Hematopoietic multipotent progenitor cell treated with erythropoietin and hydrocortisone succinate and interleukin-3 and kit ligand, for 4 days (in vitro differentiated cells): ENCODE measurements at places on chromosomes 12 and 14.

DNA sequence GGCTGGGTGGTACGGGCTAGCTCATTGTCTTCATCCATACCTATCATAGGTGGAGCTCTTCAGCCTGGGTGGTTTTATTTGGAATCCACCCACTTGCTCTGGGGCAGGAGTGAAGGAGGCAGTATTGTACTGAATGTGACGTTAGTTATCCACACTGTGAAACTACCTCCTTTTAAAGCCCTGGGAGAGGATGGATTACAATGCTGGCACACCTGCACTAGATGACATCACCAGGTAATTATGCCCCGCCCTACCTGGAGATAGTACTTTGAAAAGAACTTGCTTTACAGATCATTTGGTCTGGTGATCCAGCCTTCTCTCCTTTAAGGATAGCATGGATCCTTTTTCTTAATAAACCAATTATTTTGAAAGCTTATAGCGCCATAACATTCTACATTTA is 78.0 kb downstream of the B4GALNT3 start:
- no peak for DNase-seq

DNA sequence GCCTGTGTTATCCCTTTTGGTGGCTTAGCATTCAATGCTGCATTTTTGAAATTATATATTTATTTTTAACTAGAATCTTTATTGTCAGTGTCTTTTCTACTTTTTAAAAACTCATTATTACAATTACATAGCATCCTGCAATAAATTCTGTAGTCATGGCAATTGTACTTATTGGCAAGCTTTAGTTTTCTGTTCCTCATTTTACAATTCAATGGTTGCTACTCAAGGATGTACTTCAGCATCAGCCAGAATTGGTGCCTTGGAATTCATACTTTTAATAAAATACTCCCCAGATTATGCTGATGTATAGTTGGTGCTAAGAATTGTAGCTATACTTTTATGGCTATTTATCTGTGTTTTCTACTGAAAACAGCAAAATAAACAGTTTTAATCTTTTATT is 1756.8 kb upstream of the SEL1L start:
- no peak for DNase-seq

DNA sequence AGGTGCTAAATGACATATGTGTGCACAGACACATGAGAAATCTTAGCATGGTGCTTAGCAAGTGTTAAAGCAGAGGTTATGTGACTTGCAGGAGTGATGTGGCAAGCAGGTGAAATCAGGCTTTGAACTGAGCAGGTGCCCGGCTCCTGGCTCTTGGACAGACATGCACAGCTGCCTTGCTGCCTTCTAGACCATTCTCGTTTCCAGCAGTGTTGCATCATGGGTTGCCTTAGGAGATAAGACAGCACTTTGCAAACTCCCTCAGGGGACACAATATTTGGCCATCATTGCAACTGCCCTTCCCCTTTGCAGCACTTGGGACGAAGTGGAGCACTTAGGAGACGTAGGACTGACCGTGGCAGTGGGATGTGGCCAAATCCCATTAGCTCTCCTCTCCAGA is 17.2 kb upstream of the GSC start:
- no peak for DNase-seq

- no peak for DNase-seq
These were observed 5.4 kb downstream of the GAPDH start for GRCh38 chr12:6539707-6540134.

GRCh38 chr14:90382491-90383125 is 14.2 kb upstream of the CALM1 start:
- peak; percentile 76 for DNase-seq

- DNase-seq: no peak
These were observed 30.6 kb upstream of the LMO3 start for GRCh38 chr12:16636435-16637055.

DNA sequence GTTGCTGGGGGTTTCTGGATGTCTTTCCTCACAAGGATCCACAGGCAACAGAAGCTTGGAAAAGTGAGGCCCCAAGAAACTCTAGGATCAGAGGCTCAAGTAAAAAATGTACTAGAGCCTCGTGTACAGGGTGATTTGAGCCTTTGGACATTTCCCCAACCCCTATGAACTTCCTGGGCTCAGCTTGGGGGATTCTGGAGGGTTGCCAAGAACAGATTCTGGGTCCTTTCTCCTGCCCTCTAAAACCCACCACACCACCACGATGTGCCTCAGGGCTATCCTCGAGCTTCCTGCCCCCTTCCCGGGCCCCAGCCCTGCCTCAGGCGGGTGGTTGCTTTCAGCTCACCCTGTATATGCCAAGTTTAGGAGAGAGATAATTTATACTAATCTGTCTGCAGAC is 583 bp downstream of the FAM186B start:
- DNase-seq: no peak

DNA sequence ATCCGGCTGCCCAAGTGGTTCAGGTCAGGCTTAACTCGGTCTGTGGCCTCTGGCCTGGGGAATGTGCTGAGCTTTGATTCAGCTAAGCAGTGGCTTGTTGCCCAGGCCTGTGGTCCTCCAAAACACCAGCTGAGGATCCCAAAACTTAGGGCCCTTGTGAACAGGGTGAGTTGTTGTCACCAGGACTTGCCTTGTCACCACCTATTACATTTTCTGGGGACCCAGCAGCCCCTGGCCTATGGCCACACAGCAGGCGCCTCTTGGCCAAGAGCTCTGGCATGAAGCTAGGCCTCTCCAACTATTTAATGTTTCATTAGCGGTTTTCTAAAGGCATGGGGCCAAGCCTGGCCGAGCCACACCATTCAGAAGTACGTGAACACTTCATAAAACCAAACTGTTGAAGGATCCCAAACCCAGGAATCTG is 343.7 kb downstream of the CACNA1C start:
- no peak for DNase-seq

DNA sequence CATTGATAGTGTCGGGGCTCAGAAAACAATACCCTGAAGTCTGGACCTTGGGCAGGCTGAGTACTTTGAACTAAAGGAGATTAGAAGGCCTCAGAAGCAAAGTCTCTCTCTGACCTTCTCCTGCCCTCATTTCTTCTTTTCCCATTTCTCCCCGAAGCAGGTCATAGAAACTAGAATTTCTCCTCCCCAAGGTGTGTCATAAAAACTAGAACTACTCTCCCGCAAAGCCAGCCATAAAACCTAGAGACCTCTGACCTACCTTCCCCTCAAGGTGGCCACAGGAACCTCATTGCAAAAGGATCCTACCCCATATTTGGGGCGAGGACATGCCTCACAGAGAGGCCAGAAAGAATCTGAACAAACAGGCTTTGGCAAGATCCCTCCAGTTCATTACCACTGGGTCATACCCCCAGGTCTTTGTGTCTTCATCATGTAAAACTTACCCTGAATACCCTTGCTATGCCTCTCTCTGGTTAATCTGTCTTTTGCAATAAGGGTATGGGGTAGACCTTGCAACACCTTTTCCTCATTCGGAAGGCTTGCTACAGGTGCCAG is 64.7 kb upstream of the ZFP36L1 start:
- DNase-seq: no peak

DNA sequence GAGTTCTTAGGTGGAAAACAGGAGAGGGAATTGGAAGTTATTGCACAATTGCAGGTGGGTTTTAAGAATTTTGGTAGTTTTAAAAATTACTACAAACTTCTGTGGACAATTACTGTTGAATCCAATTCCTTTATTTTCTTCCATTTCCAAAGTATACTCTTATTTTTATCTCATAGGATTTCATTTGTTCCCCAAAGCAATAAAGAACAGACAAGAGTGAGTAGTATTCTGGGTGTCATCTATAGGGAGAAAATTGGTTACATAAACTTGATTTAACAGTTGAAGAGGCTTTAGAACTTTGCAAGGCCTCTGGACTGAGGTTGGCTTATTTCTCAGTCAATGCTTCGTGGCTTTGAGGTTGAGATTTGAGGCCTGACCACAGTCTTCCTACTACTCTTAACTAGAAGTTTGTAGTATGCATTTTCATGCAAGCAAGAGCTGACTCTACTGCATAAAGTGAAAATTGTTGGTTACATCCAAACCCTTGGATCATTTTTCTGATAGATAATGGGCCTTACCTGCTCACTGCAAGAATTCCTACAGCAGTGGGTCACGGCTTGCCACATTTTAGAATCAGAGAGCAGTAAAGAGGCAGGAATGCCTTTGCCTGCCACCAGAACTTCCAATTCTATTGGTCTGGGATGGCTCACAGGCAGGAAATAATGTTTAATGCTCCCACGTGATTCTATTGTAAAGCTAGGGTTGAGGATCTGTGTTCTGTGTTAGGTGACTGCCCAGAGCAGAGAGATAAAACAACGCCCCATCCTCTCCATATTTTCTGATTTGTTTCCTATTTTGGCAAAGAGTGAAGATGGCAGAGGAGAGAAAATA is 270.5 kb downstream of the TTC6 start:
- DNase-seq: peak; percentile 0

DNA sequence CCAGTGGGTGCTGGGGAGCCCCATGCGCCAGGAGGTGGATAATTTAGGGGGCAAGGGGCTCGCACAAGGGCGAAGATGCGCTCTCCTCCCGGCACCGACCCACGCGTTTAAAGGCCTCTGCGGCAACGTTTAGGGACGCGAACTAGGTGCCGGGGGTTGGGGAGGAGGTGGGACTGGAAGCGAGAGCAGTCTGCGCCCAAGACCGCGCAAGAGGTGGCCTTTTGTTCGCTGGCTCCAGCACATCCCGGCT is 1.3 kb downstream of the SLC38A1 start:
- peak; percentile 62 for DNase-seq

DNA sequence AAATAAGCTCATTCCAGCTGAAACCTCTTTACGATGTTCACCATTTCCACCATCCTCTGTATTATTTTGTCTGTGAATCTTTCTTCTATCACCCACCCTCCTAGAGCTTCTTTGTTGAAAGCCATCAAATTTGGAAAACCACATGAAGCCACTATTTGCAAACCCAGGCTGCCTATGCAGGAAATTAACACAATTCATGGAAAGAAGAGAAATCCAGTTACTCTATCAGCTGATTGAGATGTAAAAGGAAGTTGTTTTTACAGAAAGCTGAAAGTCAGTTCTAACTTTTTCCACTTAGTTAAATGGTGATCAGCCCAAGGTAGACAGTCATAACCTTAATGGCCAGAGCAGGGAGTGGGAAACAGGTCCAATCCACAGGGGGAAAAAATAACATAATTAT is 6.6 kb downstream of the RHOJ start:
- no peak for DNase-seq

DNA sequence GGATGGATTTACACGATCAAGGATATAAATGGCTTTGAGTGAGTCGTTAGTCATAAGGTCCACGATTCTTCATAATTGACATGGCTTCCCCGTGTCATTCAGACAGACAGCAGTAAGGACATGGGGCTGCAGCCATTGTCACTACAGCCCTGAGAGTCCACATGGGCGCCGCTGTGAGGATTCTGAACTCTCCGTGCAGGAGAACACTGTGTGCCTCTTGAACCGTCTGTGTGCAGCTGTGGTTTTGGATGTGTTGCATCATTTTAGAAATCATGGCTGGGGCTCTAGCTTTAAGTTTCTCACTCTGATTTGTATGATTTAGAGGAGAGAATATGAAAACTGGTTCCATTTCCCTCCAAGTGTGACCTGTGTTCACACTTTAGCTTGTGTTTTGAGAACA is 47.2 kb downstream of the NPAS3 start:
- DNase-seq: no peak

- no peak for DNase-seq
These were observed 16.5 kb upstream of the LUM start for GRCh38 chr12:91127751-91128150.

- DNase-seq: peak; percentile 80
These were observed 916.5 kb downstream of the TMEM121 start for GRCh38 chr14:106442857-106443256.

- no peak for DNase-seq
These were observed 209.2 kb downstream of the PHLDA1 start for GRCh38 chr12:75822416-75822815.

DNA sequence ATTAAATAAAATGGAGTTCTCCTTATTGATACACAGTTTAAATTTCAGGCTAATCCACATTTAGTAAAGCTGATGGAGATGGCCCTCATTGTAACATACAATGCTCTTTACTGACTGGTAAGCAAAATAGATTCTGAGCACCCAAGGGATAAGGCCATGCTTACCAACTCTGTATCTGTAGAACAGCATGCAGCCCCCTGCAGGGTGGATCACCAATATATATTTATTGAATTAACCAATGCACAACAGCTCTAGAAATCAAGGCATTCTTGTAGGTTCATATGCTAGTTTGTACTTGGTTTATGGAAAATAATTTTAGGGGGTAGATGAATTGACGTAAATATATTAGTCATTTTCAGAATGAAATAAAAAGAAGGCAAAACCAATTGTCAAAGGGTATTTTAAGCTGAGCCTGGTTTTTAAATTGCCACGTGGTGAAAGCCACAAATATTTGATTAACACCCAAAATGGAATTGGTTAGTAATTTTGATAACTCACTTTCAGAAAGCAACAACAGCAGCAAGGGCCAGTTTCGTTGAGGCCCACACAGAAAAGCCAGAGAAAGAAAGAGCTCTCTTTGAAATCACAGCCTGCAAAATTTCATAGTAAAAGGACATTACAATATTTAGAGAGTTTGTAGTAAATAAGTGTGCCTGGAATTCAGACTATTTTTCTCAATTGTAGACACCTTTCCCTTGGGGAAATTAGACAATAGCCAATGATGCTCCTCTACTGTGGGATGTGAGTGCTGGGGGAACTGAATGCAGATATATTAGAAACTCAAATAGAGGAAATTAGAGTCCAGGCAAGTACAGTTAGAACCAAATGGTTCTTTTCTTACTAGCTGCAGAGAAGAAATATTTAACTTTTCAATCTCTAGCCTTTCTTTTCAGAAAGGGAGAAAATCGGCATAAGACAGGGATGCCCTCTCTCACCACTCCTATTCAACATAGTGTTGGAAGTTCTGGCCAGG is 216.2 kb upstream of the ABCD2 start:
- DNase-seq: no peak

GRCh38 chr14:72792051-72792788 is 101.7 kb downstream of the DPF3 start:
- no peak for DNase-seq

GRCh38 chr14:20489093-20489994 is 16.0 kb upstream of the RNASE10 start:
- DNase-seq: peak; percentile 74

DNA sequence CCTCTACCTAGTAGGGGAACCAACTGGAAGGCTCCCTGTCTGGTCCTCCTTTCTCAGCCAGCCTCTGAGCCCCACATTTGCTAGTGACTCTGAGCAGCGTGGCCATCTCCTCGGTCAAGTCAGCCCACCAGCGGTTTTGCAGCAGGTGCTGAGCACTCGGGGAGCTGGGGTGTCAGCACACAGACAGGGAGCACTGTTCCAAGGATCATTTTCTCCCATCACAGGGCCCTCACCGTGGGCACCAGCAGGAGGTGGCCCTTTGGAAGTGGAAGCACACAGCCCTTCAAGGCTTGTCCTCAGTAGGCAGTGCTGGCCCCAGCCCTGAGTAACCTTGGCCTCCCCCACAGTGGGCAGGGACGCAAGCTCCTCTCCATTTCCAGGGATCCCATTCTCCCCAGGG is 24.1 kb upstream of the EML1 start:
- no peak for DNase-seq
